ENCODE measurements at places on chromosomes 16 and 17.

- DNase-seq, result no peak
These were observed 57.6 kb downstream of the RAI1 start for GRCh38 chr17:17738901-17739300.

DNA sequence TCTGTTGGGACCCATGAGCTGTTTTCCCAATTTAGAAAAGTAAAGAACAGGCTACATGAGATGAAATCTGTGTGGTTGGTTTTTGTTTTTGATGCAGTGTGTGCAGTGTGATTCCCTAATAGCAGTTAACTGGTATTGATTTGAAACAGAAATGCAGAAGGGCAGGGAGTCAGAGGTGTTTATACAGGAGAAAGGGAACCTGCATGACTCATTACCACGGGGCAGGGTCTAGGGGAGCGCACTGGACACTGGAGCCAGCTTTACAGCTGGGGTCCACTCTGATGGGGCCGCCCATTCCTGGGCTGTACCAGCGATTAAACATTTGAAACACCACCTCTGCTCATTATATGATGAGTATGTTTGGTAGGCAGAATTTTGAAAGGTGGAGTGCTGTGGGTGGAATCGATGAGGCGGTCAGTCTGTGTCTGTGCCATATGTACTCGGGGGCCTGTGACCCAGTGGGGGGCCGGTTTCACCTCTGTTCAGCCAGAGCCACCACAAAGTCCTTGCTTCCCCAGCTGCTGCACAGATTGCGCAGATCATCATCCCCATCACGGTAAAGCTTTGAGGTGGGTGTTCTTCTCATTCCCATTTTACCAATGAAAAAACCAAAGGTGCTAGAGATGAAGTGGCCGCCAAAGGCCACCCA is 142.5 kb downstream of the CMIP start:
- DNase-seq, result no peak

GRCh38 chr17:82218349-82219075 is 5.9 kb upstream of the CCDC57 start:
- DNase-seq, result no peak

- no peak for DNase-seq
These were observed 22.1 kb downstream of the SOX8 start for GRCh38 chr16:1003391-1004347.

- DNase-seq, result no peak
These were observed 129.2 kb upstream of the MYOCD start for GRCh38 chr17:12536472-12536871.

- no peak for DNase-seq
These were observed 2.1 kb downstream of the CASKIN1 start for GRCh38 chr16:2194166-2194834.

DNA sequence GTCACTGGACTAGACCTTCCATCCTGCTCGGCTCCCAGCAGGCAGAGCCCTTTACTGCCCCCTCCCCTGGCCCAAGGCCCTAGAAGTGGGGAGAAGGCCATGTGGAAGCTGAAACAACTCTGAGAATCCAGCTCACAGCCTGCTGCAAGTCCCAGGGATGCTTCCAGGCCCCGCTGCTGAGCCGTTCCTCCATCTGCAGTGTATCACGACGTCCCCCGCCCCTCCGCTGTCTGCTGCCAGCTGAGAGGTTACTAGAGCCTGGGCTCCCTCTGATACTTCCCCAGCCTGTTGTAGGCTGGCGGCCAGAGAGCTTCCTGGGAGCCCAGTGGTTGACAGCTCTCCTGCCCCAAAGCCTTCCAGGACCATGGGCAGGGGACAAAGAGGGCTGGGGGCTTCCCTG is 118.2 kb downstream of the MGAT5B start:
- no peak for DNase-seq

GRCh38 chr17:8707332-8708024 is 37.2 kb downstream of the CCDC42 start:
- no peak for DNase-seq

DNA sequence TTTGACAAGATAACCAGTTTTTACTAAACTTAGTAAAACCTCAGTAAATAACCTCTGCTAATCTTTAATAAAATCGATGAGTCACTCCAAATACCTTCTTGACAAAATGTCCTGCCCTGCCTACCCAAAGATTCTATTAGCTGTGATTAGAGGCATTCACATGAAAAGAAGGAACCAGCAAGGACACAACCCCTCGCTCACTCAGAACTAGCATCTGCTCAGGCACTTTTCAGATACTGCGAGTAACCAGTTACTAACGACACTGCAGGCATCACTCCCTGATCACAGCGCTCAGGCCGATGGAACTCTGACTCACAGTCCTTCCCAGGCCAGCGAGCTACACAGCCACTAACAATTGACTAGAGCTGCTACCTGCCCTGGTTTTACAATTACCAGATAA is 24.3 kb downstream of the PELP1 start:
- no peak for DNase-seq

- no peak for DNase-seq
These were observed at the start of gene MARVELD3 for GRCh38 chr16:71626018-71626857. MARVELD3 (plus strand) TSS chr16:71626184; CDS start chr16:71626230, 46 bp downstream.

GRCh38 chr17:79201119-79201518 is 126.5 kb downstream of the ENGASE start:
- no peak for DNase-seq
